ENCODE measurements at places on chromosomes 2 and 18.

GRCh38 chr18:38587571-38587970 is 1022.0 kb upstream of the CELF4 start:
- no peak for DNase-seq

GRCh38 chr18:75244351-75245313 is 34.0 kb downstream of the TSHZ1 start:
- DNase-seq, result no peak

GRCh38 chr2:36572054-36572718 is 25.8 kb downstream of the FEZ2 start:
- DNase-seq, result no peak

DNA sequence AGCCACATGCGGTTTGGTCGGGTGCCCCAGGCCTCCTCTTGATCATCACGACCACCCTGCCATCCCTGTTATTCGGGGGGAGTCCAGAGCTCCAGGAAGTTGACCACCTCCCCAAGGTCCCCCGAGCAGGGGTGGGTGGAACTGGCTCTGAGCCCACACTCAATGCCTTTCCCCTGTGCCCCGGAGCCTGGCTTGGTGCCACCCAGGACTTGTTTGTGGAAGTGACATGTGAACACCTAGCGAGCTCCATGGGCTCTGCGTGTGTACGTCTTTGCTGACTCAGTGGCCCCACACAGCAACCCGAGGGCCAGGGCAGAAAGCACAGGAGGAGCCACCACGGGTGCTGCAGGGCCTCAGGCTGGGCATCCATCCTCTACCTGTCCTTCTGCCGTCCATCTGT is 32.5 kb downstream of the ODC1 start:
- no peak for DNase-seq

DNA sequence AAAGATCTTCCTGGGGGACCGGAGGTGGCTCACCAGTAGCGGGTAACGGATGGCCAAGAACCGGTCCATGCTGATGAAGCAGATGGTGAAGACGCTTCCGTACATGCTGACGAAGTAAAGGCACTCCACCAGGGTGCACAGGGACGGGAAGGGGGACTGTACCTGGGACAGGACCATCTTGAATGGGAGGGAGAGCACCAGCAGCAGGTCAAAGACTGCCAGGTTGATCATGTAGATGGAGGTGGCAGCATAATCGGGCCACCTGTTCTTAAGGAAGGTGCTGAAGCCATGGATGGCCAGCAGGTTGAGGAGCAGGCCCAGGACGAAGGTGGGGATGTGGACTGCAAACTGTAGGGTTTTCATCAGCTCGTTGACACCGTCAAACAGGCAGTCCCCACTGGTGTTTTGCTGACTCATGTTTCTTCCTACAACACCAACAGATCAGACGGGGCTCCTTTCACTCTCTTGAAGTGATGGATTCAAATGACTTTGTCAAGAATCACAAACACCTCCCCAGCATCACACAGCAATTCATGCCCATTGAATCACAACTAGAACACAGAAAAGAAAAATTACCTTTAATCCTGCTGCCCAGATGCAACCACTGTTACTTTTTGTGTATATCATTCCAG is 14.4 kb downstream of the GPR55 start:
- no peak for DNase-seq

DNA sequence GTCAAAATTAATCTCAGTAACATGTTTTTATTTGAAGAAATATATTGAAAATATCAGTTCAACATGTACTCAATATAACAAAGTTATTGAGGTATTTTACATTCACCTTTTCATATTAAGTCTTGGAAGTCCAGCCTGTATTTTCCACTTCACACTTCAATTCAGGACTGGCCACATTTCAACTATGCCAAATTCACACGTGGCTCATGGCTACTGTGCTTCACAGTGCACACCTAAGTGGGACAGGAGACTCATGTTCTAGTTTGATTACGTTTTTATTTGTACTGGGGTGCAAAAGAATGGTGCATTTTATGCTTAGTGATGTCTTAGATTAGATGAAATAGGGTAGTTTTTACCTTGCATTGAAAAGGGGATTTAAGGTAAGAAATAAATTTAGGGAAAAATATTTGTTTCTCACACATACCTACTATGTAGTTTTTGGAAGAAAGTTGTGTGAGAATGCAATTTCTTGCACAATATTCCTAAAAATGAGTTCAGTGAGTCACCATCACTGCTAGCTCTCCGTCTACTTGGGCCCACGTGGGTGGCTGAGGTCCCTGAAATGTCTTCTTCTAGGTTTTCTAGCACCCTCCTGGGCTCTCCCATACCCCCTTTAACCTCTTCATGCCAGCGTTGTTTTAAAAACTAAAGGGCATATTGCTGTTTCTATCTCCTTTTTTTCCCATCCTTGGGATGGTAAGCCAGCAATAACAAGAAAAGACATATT is 87.0 kb downstream of the ST6GAL2 start:
- DNase-seq, result no peak

DNA sequence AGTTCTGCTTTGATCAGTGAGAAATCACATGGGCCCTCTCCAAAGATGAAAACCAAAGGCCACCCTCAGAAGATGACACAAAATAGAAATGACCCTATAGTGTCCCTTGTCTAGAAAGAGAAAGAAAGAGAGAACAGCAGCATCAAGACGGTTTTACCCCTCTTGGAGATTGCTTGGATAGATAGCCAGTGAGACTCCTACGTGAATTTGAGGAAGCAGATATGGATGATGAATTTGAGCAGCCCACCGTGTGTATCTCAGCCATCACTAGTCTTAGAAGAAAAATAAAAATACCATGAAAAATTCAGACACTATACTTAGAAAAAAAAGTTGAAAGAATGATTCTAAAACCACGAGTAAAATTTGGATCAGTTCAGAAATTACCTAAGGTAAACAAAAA is 329.1 kb upstream of the CNTNAP5 start:
- no peak for DNase-seq

- DNase-seq, result no peak
Observed at GRCh38 chr18:66599190-66599589, 4.7 kb downstream of the CDH19 start.

GRCh38 chr2:237717366-237718276 is 81.0 kb upstream of the RBM44 start:
- no peak for DNase-seq

DNA sequence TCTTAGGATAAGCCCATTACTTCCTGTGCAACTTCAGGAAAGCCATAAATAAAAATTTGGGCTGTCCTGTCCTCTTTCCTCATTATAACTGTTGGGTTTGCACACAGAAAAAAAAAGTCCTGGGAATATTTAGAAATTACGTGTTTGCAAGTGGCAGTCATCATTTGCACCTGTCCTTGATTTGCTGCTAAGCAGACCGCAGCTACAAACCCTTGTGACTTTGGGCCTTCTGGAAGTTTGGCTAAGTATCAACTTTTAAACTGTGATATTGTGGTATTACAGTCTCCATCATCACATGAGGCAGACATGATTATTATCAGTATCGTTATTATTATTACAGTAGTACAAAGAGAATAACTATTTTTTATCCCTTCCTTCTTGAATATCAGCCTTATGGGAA is 260.7 kb upstream of the SESTD1 start:
- DNase-seq, result no peak

DNA sequence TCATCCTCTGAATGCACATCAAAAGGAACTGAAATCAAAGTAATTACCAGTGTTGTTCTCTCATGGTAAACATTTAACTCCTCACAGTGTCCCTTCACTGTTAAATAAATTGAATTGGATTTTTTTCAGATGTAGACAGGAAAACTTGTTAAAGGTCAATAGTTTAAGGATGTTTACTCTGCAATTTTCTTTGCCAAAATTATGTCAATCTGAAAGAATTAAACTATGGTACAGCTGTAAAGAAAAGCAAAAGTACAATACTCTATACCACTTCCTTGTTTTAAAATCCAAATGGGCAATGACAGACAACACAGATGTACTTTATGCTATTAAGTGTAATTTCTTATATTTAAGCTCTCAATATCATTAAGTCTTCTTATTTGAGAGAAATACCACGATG is 153.2 kb downstream of the WDPCP start:
- DNase-seq, result no peak

- no peak for DNase-seq
Observed at GRCh38 chr2:128738446-128739110, 419.9 kb upstream of the HS6ST1 start.

GRCh38 chr2:32865399-32866068 is 81.2 kb upstream of the LTBP1 start:
- no peak for DNase-seq

DNA sequence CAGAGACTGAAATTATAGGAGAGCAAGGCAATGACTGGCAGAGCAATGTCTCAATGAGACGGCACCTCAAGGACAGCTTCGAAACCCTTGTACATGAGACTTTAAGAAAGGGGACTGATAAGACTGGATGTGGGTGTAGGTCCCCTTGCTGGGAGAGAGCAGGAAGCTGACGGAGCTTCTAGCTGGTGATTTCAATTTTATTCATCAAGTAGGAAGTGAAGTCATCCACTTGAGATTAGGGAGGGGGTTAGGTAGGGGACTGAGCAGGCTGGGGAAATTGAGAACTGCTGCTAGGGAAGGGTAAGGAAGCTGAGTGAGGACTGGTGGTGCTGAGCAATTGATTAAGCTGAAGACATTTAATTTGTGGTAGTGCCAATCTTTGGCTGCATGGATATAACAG is 99.5 kb upstream of the ITGB6 start:
- no peak for DNase-seq

- no peak for DNase-seq
Observed at GRCh38 chr2:25088817-25089516, 47.1 kb downstream of the EFR3B start.

- no peak for DNase-seq
Observed at GRCh38 chr2:203500951-203501350, 34.1 kb downstream of the RAPH1 start.
